ENCODE measurements at places on chromosomes 2 and 18. TPM values are rescaled to one million over a fixed set of nuclear protein-coding genes. Genes with fewer than 3 reads are reported as not detected.

DNA sequence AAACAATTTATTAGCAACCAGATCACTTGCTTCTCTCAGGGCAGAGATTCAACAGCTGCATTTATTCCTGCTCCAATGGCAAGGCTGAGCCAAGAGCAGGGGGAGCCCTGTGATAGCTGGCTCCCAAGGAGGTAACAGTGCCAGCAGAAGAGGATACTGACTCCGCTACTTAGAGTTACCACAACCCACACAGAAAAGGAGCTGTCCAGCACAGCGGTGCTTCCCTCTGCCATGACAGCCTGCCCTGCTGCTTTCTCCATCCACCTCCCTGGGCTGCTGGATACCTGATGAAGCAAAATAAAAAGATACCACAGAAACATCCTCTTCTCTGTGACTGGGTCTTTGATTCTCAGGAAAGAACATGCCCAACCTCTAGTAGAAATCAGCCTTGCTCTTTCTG is 467.2 kb downstream of the LRRTM4 start:
- DNase-seq = peak; percentile 20

DNA sequence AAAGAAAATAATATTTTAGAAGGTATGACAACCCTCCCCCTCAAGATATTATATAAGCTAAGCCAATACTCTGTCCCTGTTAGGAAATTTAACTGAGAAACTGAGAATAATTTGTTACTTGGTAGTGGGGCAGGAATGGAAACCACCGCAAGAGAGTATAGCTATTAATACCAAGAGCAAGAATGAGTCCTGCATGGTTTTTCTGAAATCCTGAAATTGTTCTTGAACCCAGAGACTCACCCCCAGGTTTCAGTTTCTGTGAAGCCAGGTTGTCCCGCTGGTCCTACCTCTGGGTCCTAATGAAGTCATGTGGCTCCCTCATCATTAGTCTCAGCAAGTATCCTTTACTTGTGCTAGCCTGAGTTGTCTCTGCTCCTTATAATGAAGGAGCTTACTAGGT is 671.0 kb upstream of the ACVR2A start:
- DNase-seq = no peak

DNA sequence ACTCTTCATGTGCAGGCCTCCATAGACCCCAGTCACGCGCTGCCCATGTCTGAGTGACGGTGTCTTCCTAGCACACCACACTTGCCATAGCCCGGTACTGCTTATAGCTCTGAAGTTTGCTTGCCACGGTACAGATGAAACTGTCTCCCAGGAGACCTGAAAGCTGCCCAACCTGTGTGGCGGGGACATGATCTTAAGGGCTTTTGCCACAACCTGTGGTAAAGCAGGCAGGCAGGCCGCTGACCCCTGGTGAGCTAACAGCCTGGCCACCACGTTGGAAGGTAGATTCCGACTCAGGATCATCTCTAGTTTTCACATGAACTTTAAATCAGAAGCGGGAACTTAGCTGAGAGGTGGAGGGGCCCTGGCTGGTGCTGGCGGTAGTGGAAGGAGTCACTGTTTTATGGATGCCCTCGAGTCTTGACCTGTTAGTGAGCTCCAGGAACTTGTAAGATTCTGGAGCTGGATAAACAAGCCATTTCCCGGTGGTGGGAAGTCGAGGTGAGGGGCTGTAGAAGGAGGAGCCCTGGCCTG is 153.3 kb downstream of the ZNF236 start:
- DNase-seq = no peak

DNA sequence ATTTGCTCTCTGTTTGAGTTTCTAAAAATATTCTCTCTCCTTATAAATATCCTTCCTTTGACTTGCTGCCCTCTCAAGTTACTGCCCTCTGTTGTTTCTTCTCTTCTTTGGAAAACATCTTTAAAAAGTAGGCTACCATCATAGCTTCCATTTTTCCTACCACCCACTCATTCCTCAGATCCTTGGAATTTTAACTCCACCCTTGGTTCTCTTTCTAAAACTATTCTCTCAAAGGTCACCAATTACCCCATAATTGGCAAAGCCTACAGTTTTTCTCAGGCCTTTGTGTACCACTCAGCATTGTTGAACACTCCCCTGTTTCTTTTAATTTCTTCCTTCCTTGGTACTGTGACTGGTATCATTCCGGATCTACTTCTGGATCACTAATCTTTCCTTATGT is 43.0 kb upstream of the ITGAV start:
- no peak for DNase-seq

DNA sequence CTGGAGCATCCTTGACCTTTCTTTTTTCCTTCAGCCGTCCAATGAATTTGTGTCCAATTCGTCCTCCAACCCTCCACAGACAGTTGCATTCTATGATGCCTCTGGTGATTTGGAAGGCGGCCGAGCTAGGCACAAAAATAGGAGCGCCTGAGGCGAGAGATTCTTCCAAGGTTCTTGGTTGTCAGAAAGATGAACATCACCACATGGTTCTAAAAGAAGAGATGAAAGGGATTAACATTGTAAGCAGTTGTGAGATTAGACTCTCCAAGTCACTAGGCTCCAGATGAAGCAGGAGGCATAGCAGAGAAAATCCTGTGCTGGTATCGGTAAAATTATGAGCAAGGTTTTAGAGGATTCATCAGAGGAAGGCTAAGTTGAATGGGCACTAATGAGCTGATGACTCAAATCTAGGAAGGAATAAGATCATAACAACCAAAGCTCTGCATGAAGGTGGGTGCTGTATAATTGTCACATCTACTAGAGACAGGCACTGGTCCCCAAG is 75.4 kb upstream of the MAP4K3 start:
- DNase-seq = peak; percentile 38

DNA sequence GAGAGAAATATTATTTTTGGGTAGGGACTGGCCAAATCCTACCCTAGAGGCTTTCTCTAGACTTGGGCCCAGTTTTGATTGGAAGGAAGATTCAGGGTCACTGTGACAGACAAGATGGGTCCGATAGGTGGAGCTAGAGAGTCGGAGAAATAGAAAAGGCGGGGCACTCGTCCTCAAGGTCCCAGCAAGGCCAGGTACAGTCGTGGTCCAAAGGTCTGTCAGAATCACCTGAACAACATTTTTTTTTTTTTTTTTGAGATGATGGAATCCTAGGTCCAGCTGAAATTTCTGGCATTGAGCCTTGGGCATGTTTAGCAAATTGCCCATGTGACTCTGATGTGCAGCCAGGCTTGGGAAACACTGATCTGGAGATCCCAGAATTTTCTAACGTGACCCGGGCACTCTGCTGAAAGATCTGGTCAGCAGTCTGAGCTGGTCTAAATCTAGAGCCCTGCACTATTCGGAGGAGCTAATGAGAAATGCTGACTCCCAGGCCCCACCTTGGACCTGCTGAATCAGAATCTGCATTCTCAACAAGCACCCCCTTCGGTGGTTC is 23.0 kb upstream of the NTSR2 start:
- DNase-seq = peak; percentile 56

DNA sequence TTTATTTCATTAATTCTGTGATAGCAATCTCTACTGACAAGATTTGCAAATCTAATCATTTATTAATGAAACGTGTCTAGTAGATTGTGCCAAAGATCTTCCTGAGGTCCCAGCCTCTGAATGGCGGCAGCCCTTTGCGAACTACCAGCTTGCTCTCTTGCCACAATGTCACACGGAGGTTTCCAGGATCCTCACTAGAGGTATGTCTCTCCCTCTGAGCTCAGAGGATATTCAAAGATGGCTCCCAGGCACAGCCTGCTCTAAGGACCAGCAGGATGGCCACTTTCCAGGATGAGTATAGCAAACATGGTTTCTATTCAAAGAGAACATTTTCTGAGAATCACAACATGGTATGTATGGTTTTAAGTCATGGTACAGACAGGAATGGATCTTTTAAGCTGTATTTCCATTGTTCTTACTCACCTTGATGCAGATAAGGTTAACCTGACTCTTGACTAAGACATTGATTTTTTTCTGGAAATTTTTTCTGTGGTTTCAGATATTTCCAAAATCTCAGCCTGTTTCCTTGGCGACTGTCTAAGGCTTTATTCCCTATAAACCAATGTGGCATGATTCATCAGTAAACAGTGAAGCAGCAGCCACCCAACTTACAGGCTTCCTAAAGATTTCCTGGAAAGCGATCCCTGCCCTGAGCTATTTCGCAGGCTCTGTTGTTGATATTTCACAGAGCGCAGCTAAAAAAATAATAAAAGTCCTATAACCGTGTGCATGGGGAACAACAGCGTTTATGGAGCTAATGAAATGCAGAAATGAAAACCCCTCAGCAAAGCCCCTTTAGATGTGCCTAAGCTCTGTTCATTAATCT is 54.1 kb upstream of the KLF7 start:
- no peak for DNase-seq

- no peak for DNase-seq
These were observed 29.0 kb downstream of the LAMA3 start for GRCh38 chr18:23718243-23718720.

- DNase-seq = peak; percentile 96
These were observed 388.6 kb upstream of the TNP1 start for GRCh38 chr2:217248312-217248935.

- no peak for DNase-seq
These were observed 56.1 kb upstream of the SMAD7 start for GRCh38 chr18:49006641-49007454.

DNA sequence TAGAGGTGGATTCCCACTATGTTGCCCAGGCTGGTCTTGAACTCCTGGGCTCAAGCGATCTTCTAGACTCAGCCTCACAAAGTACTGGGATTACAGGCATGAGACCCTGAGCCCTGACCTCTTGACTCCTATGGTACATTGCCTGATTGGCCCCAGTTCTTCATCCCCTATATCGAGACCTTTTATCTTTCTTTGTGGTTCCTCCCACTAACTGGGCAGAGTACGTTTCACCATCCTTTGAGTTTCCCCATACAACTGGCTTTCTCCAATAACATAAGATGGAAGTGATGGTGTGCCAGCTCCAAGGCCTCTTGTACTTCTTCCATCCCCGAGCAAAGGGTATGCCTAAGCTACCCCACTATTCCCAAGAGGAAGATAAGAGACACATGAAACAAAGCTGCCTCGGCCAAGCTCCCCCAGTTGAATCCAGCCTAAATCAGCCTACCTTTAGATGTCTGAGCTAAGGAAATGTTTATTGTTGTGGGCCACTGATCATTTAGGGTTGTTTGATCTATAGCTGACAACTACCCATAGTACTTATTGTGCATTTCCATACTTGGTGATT is 8.3 kb upstream of the TMEM247 start:
- no peak for DNase-seq

- no peak for DNase-seq
These were observed 369.3 kb upstream of the KCNH7 start for GRCh38 chr2:163207693-163208370.

- no peak for DNase-seq
These were observed 8.7 kb upstream of the TEX44 start for GRCh38 chr2:231583982-231584381.

DNA sequence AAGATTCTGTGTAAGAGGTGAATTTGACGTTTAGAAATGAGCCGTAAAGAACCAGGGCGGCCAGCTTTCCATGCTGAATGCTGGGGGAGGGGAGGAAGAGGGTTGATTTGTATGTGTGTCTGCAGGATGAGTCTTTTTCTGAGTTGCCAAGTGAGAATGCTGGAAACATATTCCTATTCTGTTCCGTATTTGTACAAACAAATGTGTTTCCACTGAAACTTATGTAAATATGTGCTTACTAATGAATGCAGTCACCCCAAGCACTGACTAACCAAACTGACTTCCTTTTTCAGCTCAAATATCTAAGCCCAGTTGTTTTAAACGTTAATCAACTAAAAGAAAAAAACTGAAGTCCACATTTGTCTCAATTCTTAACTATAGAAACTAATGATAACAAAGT is 74.9 kb upstream of the APCDD1 start:
- no peak for DNase-seq

DNA sequence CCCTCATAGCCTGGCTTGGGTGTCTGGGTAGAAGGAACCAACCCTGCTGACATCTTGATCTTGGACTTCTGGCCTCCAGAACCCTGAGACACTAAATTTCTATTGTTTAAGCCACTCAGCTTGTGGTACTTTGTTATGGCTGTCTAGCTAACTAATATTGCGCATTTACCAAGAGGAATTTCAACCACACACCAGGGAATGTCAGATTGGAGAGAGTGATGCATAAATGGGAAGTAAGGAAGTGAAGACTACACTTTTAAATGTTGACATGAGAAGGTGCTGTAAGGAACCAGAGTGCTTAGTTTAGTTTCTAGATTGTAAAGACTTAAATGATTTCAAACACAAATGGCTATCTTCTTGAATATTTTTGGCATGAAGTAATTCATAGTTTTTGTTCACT is 98.9 kb upstream of the ITGB6 start:
- no peak for DNase-seq

- DNase-seq = no peak
These were observed 5.2 kb upstream of the RMC1 start for GRCh38 chr18:23498117-23498516.

GRCh38 chr2:240130393-240131195 is 5.5 kb downstream of the COPS9 start:
- no peak for DNase-seq

- no peak for DNase-seq
These were observed 1145.7 kb upstream of the NXPH2 start for GRCh38 chr2:139925903-139926302.

- DNase-seq = no peak
These were observed 30.0 kb downstream of the FRZB start for GRCh38 chr2:182836451-182836850.

DNA sequence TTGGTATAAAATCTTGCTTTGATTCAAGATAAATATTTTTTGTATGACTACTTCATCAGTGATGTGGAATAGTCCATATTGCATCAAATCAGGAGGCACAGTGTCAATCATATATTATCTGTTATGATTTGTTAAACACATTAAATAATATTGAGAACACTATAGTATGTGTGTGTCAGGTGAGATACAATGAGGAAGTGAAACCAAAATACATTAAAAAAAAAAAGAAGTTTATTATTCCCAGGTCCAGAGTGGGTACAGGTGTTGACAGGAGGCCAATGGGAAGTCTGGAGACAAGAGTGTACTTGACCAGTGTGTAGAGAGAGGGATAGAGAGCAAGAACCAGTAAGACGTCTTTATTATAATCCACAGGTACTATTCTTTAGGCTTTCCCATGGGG is 292.6 kb downstream of the FSIP2 start:
- no peak for DNase-seq

- no peak for DNase-seq
These were observed 141.9 kb upstream of the RBMS1 start for GRCh38 chr2:160635488-160635887.

GRCh38 chr2:237752761-237753165 is 45.8 kb upstream of the RBM44 start:
- no peak for DNase-seq

The PTH2R gene
- not detected for polyA plus RNA-seq

The SKA1 gene
- polyA plus RNA-seq = 2.9 TPM

The LIMS3 gene
- 6.7 TPM for polyA plus RNA-seq

The AKAIN1 gene
- polyA plus RNA-seq = not detected

The CDC42EP3 gene
- 21.7 TPM for polyA plus RNA-seq

The REG3G gene
- not detected for polyA plus RNA-seq

The AGXT gene
- not detected for polyA plus RNA-seq

The DYNAP gene
- not detected for polyA plus RNA-seq

The IL37 gene
- polyA plus RNA-seq = not detected

The MALT1 gene
- 14.2 TPM for polyA plus RNA-seq

The CAPN13 gene
- polyA plus RNA-seq = not detected

The NEB gene
- polyA plus RNA-seq = 1,147 TPM

The ITPRIPL1 gene
- polyA plus RNA-seq = 4.0 TPM

The HJURP gene
- 12.6 TPM for polyA plus RNA-seq
